ENCODE measurements at places on chromosomes 5 and 9.

DNA sequence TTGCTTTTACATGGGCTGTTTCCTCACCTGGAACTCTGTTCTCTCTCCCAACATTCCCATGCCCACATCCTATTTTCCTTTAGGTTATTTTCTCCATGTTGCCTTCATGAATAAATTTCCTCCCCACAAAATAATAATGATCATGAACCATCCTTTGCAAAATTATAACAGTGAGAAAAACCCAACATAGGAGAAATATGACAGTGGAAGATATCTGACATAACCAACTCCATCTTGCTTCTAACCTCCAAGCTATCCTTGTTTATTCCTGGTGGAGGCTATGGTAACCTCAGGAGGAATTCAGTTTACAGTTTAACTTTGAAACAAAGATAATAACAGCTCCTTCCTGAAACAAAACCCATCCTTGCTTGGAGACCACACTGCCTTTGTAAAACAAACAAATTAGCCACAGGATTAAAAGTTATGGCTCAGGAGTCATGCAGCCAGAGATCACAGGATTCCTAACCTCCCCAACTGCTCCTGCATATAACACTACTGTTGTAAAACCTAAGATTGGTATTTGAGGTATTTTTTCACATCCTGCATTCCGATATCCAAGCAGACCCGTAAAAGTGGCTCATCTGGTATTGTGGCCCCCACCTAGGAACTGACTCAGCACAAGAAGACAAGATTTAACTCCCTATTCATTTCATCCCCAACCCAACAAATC, 212.4 kb downstream of the TRIM32 start:
- DNase-seq: no peak

GRCh38 chr5:124980163-124980941, 233.9 kb upstream of the ZNF608 start:
- DNase-seq: no peak

GRCh38 chr9:34982361-34982760, 7.2 kb upstream of the DNAJB5 start:
- no peak for DNase-seq

GRCh38 chr9:121901616-121902015, 191.5 kb downstream of the TTLL11 start:
- no peak for DNase-seq

- no peak for DNase-seq
Measured at GRCh38 chr9:127991757-127992274, 11.0 kb upstream of the EEIG1 start.

GRCh38 chr9:13862654-13863053, 451.3 kb downstream of the NFIB start:
- DNase-seq: no peak

- no peak for DNase-seq
Measured at GRCh38 chr5:141617682-141618029, 1.1 kb downstream of the DIAPH1 start.

GRCh38 chr9:105678163-105678562, 15.9 kb downstream of the TAL2 start:
- DNase-seq: no peak

DNA sequence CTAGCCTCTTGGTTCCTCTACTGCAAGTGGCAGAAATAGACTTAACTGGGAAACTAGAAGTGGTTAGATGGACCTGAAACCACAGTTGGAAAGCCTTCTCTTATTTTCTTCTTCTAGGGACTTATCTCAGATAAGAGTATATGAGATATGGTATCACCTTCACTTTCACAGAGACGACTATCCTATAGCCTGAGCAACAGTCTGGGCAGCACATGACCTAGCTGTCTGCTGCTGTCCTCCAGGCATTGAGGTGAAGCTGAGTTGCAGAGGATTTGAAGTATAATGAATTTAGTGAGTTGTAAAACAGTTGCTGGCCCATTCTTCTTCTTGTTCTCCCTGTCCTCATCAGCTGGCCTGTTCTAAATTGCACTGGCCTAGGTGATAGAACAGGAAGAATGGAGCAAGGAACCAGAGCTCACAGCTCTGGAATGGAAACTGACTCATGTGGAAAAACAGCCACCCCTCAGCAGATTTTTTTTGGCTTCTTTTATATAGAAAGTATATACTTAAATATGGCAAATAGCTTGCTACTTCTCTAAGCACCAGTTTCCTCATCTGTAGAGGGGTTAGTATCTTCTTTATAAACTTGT, 27.8 kb downstream of the RECK start:
- DNase-seq: no peak

- DNase-seq: no peak
Measured at GRCh38 chr5:34037726-34038125, 5.3 kb downstream of the C1QTNF3 start.

- no peak for DNase-seq
Measured at GRCh38 chr5:133144245-133144981, 92.6 kb downstream of the HSPA4 start.

DNA sequence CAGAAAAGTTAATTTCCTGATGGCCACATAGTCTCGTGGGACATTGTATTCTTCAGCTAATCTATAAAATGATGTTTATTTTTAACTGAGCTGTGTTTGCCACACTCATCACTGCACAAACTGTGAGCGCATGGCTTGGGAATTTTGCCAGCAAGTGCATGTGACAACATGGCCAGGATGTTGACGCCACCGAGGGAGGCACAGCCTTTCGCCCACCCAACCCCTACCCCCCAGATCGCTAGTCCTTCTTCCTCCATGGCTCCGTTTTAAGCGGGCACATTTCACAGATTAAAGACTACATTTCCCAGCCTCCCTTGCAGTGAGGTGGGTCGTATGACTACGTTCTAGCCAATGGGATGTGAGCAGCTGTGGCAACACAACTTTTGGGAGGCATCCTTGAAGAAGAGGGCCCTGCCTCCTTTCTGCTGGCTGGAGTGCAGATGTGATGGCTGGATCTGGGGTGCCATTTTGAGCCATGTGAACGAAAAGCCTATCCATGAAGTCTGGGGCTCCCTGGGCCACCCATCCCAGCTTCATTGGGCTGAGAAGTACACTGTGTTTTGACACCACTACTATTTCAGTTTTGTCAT, 7.9 kb downstream of the NRARP start:
- DNase-seq: no peak

DNA sequence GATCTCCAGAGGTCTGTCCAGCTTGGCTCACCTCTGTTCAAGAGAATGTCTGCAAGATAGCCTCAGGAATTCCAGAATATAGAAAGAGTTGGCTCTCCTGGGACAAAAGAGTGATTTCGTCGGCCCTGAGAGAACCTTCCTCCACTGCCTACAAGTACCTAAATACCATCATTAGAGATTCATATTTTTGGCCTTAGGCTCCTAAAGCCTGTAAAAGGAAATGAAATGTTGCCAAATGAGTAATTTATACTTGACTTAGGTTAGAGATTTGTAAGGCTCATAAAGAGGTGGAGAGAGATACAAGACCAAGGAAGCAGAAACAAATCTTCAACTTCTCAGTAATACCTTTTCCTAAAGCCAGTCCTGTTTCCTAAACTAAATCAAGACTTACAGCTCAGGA, 146.2 kb downstream of the CCDC192 start:
- DNase-seq: no peak

- DNase-seq: no peak
Measured at GRCh38 chr5:135873831-135874230, 21.8 kb downstream of the IL9 start.

Data from breast epithelium (tissue), 4 donors.